ENCODE measurements at places on chromosomes 7 and 10.

GRCh38 chr10:10830293-10830986 is 187.2 kb upstream of the CELF2 start:
- DNase-seq, result peak; percentile 86

DNA sequence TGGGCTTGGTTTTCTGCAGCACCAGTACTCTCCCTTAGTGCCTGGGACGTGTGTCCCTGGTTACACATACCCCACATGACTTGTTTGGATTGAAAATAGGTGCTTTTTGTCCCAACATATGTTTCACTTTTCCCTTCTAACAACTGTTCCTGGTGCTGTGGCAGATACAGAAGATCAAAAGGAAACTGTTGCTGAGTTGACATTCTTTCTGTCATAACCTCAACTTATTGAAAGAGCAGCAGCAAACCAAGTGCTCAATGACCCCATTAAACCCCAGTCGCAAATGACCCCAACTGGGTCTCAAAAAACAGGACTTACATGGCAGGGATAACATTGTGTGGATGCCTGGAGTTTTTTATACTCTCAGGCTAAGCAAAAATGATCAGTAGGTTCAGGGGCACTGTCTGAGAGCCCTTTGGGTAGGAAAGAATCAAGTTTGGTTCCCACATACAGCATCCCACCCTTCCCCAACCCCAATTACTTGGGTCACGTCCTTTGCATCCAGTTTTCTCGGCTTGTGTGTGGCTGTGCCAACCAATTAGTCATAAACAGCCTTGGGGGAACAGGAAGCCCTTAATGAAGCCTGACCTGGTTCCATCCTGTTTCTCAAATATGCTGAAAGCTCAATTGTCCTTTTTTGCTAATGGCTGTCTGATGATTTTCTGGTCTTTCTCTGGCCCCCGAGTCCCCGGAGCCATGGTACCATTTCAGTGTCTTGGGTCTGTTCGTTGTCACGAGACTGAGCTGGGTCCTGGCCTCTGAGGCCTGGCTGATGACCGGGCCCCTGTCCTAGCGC is 4.9 kb downstream of the HKDC1 start:
- DNase-seq, result no peak

GRCh38 chr7:108408296-108408991 is 47.8 kb downstream of the NRCAM start:
- no peak for DNase-seq

DNA sequence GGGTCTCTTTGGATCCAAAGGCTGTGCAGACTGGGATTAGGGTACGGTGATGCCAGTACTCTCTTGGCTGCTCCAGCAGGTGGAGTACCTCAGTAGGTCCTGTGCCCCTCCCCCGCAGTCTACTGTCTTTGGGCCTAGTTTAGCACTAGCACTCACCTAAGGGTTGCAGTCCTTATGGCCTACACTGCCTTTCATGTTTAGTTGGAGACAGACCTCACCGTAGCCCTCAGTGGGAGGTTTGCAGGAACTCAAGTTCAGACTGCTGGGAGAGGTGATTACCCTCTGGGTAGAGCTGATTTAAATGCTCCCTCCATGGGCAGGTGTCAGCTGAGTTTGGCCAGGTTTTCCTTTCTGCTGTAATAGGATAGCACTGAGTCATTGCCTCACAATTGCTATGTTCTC is 210.8 kb upstream of the TMEM196 start:
- no peak for DNase-seq

DNA sequence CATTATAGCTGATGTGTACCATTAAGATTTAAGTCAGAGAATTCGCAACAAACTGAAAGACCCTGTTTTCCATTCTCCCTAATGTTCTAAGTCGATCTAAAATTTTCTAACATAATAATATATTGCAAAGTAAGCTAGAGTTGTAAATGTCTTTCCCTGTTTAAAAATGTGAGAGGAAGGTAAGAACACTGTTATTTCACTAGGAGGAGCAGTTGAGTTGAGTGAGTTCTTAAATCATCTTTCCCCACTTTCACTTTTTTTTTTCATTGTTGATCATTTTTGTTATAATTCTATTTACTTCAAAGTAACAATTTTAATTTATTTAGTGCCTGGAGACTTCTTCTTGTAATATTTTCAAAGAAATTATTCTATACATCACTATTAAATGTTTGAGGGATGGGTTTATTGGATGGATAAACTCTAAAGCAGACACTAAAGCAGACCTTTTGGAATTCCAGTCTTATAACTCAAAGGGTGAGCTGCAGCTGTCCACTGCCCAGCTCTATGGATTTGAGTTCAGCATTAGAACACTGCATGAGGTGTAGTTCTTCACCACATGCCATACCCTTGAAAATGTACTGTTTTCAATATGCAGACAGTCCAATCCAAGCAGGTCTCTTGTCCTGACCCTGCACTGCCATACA is 181.3 kb upstream of the FZD1 start:
- DNase-seq, result peak; percentile 49

DNA sequence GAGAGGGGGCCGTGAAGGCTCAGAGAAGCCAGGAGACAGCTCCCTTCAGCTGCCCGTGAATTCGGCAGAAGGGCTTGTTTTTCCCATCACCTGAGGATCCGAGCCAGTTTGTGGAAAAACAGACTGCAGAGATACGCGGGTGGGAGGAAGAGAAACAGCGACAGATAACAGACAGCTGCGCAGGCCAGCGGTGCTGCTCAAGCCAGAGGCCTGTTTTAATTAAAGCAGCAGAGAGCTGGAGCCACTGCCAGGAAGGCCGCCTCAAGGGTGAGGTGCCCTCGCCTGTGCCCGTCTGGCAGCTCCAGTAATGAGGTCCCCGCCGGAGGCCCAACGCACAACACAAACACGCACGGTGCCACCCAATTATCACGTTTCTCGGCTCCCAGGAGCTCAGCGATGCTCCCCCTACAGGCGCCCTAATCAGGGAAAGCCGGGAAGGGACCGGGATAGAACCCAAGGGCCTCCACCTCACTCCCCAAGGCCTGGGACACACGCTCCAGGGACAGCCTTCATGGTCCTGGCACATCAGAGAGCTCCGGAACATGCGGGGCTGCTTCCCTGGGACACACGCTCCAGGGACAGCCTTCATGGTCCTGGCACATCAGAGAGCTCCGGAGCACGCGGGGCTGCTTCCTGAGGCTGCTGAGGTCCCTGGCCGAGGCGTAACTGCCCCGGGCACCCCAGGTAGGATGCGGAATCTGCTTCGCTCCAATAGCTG is 60.6 kb upstream of the DNAAF5 start:
- DNase-seq, result no peak

- DNase-seq, result no peak
Measured at GRCh38 chr7:70266186-70266585, 667.9 kb downstream of the AUTS2 start.

- peak; percentile 95 for DNase-seq
Measured at GRCh38 chr10:24456322-24456721, 247.4 kb downstream of the KIAA1217 start.

DNA sequence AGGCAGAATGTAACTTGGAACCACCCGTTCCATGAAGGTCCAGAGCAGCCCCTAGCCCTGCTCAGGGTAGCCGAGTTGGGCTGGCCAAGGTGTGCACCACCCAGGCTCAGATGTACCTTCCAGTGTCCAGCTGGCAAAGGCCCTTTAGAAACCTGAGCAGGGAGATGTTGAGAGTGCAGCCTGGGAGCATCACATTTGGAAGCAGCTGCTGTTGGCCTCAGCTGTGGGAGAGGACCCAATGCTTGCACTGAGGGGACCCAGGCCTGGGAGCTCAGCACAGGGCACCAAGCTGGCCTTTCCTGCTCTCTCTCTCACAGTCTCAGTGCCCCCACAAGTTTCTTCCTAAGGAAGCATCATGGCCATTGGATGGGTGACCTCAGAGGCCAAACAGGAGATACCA is 33.5 kb downstream of the ANXA8 start:
- no peak for DNase-seq

DNA sequence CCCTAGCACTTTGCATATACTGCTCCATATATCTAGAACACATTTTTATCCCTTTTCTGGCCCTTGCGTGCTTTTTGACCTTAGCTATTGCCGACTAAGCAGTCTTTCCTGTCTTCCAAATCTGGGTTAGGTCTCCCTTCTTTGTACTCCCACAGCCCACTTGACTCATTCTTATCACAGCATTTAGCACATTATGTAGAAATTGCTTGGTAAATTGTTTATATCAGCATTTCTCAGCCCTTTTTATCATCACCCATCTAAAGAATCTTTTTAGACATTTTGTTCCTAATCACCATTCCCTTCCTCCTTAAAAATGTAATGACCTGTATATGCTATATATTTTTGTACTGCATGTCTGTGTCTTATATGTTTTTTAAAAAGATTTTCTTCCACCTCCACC is 101.7 kb downstream of the SDHAF3 start:
- no peak for DNase-seq

- DNase-seq, result no peak
Measured at GRCh38 chr7:26670841-26671240, 193.5 kb downstream of the SKAP2 start.

GRCh38 chr7:142418326-142418725 is 160.5 kb upstream of the PRSS58 start:
- no peak for DNase-seq

GRCh38 chr10:63812501-63812900 is 291.3 kb downstream of the REEP3 start:
- peak; percentile 82 for DNase-seq

DNA sequence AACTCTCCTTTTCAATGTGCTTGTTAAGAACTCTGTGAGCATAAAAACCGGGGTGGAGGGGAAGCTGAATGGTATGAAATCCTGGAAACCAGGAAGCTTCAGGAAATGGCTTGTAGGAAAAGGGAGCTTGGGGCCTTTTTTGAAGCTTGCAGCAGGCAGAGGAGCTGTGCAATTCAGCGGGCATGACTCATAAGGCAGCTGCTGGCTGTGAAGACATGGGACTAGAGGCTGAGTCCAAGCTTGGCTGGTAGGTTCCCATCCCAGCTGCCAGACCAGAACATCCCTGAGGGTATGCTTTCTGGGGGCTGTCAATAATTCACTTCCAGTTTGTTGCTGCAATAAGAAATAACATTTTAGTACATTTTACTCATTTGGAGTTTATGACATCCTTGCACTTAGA is 36.8 kb upstream of the CDC14C start:
- DNase-seq, result no peak

GRCh38 chr7:55622241-55622640 is 49.9 kb upstream of the VOPP1 start:
- no peak for DNase-seq

DNA sequence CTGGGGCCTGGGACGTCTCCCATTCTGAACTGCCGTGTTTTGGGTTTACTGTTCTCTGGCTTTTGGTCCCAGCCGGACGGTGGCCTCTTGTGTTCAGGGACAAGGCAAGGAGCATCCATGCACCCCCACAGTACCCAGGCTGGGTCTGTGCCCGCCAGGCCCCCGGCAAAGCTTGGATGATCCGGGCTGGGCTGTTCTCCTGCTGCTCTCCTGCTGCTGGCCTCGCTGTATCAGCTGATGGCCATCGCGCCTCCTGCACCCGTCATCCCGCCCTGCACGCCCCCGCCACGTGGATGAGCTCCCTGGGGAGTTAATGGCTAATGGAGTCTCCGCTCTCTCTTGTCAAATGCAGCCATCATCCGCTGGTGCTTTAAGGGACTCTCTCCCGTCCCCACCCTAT is 14.9 kb upstream of the PSMG3 start:
- DNase-seq, result no peak

GRCh38 chr7:37234928-37235327 is 213.7 kb downstream of the ELMO1 start:
- DNase-seq, result no peak

DNA sequence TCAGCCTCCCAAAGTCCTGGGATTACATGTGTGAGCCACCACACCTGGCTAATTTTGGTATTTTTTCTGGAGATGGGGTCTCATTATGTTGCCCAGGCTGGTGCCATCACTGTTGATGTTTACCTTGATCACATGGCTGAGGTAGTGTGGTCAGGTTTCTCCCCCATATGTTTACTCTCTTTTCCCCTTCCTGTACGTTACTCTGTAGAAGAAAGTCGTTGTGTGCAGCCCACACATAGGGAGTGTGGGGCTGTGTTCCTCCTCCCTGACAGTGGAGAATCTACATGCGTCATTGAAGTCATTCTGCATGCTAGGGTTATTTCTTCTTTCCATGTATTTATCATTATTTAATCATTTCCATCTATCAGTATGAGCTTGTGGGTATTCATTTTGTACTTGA is 16.3 kb upstream of the ORAI2 start:
- DNase-seq, result no peak

- DNase-seq, result no peak
Measured at GRCh38 chr10:49273082-49273465, 25.9 kb upstream of the C10orf71 start.

- peak; percentile 3 for DNase-seq
Measured at GRCh38 chr7:94228678-94229077, 166.0 kb upstream of the COL1A2 start.

All from fibroblast of skin of scalp (primary cell).